ENCODE measurements at places on chromosomes 4 and X.

DNA sequence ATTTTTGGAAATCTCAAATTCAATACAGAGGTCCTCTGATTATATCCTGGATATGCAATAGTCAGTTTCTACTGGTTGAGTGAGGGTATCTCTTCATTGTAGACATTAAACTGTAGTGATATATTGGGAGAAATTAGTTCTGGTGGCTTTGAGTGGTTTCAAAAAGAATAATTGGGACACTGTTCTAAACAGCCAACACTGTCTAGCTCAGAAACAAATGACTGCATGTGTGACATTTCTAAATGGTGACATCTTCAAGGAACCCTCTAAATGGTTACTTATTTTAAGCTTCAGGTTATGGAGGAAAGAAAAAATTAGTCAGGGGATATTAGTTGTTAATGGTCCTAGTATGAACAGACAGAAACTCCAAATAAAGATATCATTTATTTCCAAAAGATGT lies 186.2 kb downstream of the LARP7 start:
- DNase-seq: no peak

- DNase-seq: no peak
Observed at GRCh38 chr4:6290256-6290655, 20.6 kb downstream of the WFS1 start.

- DNase-seq: no peak
Observed at GRCh38 chr4:61223385-61223784, 23.3 kb downstream of the ADGRL3 start.

DNA sequence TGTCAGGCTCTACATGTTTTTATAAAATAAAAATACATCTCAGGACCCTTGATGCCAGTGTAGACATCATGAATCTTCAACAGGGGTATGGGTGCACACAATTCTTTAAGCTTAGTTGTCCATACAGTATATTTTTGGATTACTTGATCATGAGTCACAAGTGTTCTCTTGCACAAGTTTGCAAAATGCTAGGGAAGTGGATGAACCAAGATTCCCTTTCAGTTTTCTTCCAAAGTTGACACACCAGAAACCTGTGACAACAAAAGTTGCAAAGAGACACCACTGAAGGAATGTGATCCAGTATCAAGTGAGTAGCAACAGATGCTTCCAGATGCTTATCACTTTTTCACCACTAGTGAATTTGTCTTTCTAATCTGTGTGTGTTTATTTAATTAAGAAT lies 1021.2 kb downstream of the PCDH7 start:
- DNase-seq: no peak

DNA sequence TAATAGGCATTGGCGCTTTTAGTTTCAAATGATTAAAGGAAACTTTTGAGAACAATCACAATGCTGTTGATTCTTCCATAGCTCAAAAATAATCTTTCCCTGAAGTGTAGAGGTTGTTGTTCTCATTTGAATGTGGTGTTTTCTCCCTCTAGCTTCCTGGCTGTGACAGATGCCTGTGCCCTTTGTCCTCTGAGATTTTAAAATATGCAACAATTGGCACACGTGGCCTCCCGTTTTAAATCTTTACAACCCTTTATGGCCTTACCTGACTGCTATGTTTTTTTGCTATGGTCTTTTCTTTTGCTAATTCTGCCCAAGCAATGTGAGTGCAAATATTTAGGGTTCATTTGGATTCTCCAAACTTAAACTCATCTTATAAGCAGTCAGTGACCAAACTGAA lies 22.9 kb upstream of the CASK start:
- no peak for DNase-seq

DNA sequence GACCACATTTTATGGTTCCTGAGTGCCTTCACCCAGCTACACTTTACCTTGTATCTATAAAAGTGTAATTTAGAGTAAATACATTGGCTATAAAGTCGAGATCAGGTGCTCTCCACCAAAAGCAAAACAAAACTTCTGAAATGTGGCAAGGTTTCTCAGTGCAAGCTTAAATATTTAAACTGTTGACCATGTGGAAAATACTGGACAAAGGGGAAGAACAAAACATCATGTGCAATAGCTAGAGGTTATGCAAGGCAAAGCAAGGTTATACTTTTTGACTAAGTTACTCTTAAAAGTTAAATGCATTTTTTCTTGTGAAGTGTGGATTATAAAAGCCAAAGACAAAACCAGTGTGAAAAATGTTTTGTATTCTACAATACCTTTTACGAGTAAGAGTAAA lies 55.9 kb downstream of the UGT2A2 start:
- no peak for DNase-seq

Measured in SW480 (cell line).